ENCODE measurements at places on chromosomes 13 and 19.

- DNase-seq: no peak
These were observed 1.3 kb downstream of the ZNF749 start for GRCh38 chr19:57436417-57436816.

- DNase-seq: no peak
These were observed 4.9 kb upstream of the DMKN start for GRCh38 chr19:35518313-35518712.

GRCh38 chr19:31448221-31448657 is 99.0 kb upstream of the TSHZ3 start:
- DNase-seq: no peak

- no peak for DNase-seq
These were observed 17.1 kb downstream of the MIER2 start for GRCh38 chr19:327291-328024.

GRCh38 chr13:74444864-74445479 is 310.8 kb upstream of the KLF12 start:
- DNase-seq: no peak

DNA sequence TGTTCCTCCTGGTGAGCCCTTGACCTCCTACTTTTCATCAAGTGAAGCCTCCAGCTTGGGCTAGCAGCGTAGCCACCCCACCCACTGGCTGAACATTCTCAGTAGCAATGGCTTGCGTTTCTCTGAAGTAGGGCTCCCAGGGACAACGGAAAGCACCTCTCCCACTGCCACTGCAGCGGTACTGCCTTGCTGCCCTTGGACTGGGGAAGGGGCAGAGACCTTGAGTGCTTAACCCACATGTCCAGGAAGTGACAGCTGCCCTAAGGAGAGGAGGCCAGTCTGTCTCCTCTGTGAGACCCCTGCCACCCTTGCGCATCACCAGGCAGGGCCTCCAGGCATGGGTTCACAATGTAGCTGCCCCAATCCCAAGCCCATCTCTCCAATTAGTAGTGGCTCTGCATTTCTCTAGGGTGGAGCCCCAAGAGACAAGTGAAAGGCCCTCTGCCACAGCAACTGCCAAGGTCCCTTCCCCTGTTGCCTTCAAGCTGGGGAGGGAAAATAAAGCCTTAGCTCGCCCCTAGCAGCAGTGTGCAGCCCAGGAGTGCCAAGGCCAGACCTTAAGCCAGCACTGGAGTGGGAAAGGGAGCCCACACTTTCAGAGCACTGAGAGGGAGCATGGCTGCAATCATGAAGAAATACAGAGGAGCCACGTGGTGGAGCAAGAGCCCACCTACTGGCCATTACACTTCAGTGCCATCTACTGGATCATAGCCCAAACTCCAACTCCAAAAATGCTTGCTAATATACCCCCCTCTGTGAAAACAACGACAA is 175.9 kb upstream of the TRPC4 start:
- DNase-seq: no peak

GRCh38 chr19:6010107-6010506 is 32.2 kb upstream of the RANBP3 start:
- DNase-seq: no peak

- no peak for DNase-seq
These were observed 8.4 kb upstream of the TEX101 start for GRCh38 chr19:43406297-43406696.

DNA sequence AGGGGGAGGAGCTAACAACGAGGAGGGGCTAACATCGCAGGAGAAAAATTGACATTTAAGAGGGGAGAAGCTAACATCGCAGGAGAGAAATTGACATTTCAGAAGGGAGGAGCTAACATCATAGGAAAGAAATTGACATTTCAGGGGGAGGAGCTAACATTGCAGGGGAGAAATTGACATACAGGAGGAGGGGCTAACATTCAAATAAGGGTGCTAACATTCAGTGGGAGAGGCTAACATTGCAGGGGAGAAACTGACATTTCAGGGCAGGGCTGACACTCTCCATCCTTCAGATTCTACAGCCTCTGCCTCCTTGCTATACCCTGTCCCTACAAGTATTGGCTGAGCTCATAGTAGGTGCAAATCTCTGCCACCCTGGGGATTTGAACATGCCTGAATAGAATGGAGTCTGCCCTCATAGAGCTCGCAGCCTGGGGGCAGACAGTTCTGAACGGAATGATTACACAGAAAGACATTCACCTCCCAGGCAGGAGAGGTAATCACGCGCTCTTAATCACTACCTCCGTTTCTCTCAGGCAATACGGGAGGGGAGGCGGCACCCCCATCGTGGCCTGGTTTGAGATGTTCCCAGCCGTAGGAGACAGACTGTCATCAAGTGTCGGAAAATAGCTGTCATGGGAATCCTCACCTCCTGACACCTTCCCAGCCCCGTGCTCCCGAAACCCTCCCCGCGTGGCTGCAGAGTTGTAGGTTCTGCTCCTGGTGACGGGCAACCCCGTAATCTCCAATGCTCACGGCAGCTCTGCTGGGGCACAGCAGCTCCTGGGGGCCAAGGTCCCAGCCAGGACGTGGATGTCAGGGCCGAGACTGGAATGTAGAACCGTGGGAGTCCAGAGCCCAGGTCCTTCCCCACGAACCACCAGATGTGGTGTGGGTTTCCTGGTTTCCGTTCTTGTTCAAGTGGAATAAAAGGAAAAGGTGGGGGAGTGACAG is 9.5 kb downstream of the GPR32 start:
- DNase-seq: no peak

DNA sequence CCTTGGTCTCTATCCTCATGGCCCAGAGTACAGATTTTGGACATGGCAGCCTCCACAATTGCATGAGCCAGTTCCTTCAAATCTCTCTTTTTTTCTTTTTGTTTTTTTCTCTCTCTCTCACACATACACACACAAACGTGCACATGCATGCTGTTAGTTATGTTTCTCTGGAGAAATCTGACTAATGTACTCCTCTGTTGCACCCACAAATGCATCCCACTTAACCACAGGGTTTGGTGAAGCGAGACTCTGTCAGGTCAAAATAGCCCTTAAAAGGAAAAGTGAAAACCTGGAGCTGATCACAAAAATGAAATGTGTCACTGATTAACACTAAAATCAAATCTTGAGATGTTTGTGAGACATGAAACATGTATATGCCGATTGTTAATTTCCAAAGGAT is 374.6 kb upstream of the ARGLU1 start:
- DNase-seq: no peak

GRCh38 chr19:18230941-18231734 is 4.9 kb upstream of the PDE4C start:
- no peak for DNase-seq

DNA sequence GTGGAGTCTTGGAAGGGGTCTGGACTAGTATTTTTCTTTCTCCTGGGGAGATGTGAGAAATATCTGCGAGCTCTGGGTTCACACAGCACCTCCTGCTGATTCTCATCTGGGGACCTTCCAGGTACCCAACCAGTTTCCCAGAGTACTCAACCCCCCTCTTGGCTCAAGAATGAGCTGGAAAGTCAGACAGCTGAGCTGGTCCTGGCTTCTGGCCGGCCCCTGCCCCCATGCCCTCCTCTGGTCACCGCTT is 2.2 kb upstream of the PDE4A start:
- DNase-seq: no peak

GRCh38 chr13:43303033-43303729 is 279.8 kb downstream of the DNAJC15 start:
- DNase-seq: no peak

DNA sequence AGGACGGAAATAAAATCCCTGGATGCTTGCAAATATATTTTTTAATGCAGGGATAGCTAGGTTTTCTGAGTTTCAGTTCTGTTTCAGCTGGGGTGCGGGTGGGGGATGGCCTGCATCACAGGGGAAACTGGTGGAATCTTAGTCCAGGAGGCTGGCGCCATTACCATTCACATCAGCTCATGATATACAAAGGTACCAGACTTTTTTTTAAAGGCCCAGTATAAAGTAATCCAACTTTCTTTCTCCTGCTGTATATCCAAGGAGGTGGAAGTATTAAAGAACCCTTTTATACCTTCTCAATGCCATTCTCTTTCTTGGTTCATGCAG is 343.8 kb downstream of the KCNRG start:
- no peak for DNase-seq

DNA sequence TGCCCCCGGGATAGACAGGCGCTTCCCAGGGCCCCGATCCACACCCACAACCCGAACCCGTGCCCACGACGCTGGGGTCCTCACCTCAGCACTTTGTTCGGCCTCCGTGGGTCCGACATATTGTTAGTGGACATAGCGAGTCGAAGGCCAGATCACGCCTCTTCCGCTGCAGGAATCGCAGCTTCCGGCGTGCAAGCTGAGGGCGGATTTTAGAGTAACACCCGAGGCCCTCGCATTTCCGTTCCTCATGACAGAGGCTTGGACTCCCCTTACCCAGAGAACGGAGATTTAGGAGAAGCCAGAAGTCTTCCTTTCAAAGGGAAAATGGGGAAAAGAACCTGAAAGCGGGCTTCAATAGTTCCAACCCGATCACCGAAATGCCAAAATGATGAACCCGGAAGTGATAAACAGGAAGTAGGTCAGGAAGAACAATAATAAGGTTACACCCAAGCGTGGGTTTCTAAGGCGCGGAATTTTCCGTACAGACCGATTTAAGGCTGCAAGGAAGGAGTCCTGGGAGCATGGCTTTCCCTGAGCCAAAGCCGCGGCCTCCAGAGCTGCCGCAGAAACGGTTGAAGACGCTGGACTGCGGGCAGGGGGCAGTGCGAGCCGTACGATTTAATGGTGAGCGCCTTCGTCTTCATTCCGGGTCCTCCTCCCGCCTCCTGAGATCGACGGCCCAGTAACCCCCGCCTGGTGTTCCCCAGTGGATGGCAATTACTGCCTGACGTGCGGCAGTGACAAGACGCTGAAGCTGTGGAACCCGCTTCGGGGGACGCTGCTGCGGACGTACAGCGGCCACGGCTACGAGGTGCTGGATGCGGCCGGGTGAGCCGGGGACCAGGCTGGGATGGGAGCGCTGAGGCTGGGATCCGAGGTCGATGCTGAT is 2.9 kb downstream of the WDR83 start:
- DNase-seq: peak; percentile 72

DNA sequence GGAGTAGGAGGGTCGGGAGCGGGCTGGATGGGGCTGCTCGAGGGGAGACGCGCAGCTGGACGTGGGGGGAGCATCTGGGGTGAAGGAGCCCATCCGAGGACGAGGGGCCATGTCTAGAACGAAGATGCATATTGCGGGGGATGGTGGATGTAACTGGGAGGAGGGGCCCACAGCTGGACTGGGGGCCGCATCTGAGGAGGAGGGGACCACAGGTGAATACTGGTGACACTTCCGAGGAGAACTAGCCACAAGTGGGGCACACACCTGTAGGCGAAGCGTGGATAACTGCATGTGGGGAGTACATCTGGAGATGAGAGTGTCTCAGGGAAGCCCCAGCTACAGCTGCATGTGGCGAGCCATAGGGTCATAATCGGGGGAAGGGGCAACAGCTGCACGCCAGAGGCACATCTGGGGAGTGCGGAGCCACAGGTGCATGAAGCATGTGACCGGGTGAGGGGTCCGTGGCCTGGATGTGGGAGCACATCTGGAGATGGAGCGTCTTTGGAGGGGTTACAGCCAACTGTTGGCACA is 402 bp downstream of the ZSWIM9 start:
- no peak for DNase-seq

- DNase-seq: no peak
These were observed 73.9 kb downstream of the WTIP start for GRCh38 chr19:34555447-34555846.

- DNase-seq: no peak
These were observed 4.7 kb downstream of the GPATCH1 start for GRCh38 chr19:33085570-33086128.

DNA sequence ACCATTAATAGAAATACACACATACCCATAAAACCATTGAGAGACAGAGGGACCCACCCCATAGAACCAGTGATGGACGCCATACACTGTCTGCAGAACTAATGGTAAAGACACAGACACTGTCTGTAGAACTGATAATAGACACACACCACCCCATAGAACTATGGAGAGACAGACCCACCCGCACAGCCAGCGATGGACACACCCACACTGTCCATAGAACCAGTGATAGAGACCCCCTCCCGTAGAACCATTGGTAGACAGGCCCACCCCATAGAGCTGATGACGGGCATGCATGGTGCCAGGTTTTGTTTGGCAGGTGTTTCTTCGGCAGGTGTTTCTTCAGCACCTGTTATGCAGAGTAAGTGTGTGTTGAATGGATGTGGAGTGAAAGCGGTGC is 88.3 kb upstream of the TEX29 start:
- no peak for DNase-seq

- DNase-seq: no peak
These were observed 55.4 kb upstream of the MLNR start for GRCh38 chr13:49164712-49165111.

DNA sequence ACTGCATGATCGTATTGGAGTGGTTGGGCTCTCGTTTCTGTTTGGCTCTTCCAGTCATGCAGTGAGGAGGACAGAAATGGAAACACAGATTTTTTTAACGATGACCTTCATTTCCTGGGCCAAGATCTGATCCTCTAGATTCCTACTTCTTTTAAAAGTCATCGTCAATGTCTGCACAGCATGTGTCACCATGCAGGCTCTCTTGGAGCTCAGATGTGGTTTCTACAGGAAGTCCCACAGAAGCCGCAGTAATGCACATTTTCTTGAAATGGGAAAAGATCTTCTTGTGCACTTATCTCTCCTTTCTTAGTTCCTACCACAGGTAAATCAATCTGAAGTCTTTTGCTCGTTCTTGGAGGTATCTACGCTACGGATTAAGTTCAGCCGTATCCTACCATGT is 626.9 kb downstream of the EFNB2 start:
- DNase-seq: no peak

GRCh38 chr13:111286162-111286561 is 34.3 kb upstream of the TEX29 start:
- no peak for DNase-seq

- peak; percentile 12 for DNase-seq
These were observed 27.4 kb upstream of the TIMM44 start for GRCh38 chr19:7970716-7971448.

DNA sequence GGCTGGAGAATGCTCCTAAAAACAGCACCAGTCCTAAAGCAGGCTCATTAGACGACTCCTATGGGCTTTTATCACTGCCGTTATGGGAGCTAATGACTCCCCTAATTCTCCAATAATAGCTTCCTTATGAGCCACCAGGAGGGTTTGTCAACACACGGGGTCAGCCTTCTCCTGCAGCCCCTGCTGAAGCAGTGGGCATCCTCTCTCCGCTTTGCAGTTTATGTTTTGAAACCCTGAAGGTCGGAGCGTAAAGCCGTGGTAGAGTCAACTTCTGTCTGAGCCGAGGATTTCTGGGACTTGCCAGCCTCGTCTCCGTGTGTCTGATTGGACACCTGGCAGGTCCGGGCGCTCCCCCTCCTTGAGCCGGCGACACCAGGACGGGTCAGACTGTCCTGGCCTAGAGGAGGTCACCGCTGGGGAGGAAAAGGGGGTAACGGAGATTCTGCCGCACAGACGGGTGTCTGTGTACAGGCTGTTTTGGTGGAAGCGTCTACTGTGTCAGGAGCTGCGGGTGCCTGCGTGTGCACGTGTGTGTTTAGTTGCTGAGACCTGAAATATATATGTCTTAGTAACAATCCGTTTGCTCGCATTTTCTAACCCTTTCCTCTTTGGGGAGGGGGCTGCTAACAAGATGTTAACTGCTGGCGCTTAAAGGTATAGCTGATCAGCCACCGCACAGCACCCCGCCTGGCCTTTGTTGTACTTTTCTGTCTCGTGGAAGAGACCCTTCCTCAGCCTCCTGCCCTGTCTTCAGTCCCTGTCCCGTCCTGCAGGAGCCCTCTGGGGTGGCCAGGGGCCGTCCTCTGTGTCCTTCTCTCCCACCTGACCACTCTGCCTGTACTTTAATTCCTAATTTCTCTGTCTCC is 1.9 kb downstream of the KDM4B start:
- DNase-seq: no peak

Data from CD4-positive, alpha-beta T cell treated with Interleukin-15 for 4 hours (primary cell).